ENCODE measurements at places on chromosomes 2 and 18. TPM values are rescaled to one million over a fixed set of nuclear protein-coding genes. Genes with fewer than 3 reads are reported as not detected.

GRCh38 chr2:241741016-241741415, 6.6 kb downstream of the D2HGDH start:
- peak; percentile 61 for DNase-seq
- peaks cover 32% of the 10 kb centered on the region for H3K4me1 ChIP-seq
- H3K27me3 ChIP-seq, result peaks cover 6% of the 10 kb centered on the region
- no peak overlapping the region for H3K27ac ChIP-seq
- no peak overlapping the region for H3K4me3 ChIP-seq

DNA sequence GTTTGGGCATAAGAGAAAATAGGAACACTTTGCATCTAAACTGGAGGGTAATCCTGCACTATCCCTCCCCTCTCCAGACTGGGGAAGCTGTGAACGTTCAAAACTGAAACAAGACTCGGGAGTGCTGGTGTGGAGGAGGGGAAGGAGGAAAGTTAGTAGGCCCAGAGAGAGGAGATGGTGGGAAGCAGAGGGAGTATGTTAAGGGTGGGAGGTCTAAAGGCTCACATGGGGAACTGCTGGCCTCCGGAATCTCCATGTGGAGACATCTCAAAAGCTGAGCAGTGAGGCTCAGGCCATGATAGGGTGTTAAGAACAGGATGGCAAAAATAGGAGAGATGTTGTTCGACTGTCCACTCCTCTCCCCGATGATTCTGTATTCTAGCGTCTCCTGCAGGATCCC, 47.9 kb downstream of the ADD2 start:
- H3K36me3 ChIP-seq, result no peaks in the 10 kb centered on the region
- H3K27me3 ChIP-seq, result no peaks in the 10 kb centered on the region
- no peak overlapping the region for H3K27ac ChIP-seq

Gene C2orf81
- total RNA-seq, result 1.7 TPM

Gene HOXD8
- not detected for total RNA-seq

- no peak for DNase-seq
- no peak overlapping the region for H3K27ac ChIP-seq
- H3K4me3 ChIP-seq, result no peak overlapping the region
- no peaks in the 10 kb centered on the region for H3K27me3 ChIP-seq
These were observed 275.5 kb downstream of the SS18 start for GRCh38 chr18:25814841-25815458.

Gene MOGAT1
- total RNA-seq, result not detected

DNA sequence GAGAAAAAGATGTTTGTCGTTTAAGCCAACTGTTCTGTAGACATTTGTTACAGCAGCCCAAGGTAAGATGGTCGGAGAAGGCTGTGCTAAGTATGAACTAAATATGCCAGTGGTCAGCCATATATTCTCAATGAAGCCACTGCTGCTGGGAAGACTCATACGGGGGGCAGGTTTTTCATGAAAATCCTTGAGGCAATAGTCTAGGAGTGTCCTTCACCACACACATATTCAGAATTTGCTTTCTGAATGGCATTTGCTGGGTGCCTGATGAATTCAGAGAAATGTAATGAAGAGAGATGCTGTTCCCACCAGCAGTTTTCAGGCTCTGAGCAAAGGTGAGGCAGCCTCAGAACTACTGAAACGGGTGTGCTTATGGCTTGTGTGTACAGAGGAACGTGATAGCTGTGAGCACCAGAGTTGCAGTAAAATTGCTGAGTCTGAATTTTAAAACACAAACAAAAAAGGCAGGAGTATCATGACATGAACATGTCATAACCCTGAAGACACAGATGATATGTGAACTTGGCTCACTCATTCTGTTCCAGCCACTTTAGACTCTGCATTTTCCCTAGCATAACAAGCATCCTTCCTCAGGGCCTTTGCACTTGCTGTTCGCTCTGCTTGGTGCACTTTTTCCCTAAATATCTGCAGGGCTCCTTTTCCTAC, 21.3 kb upstream of the TCF4 start:
- H3K4me3 ChIP-seq, result no peak overlapping the region
- H3K36me3 ChIP-seq, result no peaks in the 10 kb centered on the region
- H3K4me1 ChIP-seq, result no peaks in the 10 kb centered on the region
- no peak overlapping the region for H3K27ac ChIP-seq
- DNase-seq, result no peak

Gene TRAF3IP1
- total RNA-seq, result 11.3 TPM

Gene FBXO41
- 11.5 TPM for total RNA-seq

DNA sequence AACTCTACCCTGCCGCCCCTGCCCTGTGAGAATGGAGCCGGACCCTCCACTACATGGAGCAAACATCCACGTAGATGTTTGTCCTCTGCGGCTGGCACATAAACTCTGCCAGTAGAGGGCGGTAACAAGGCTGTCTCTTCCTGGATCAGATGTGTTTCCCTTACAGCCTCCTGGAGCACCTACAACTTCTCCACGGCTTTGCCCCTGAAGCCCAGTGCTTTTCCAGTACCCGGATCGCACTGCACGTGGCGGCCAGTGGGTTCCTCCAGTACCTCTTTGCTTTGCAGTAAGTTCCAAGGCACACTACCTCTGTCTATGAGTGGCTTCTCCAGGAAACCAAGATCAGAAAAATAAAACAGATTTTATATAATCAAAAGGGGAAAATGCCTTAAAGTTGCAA, 651.3 kb downstream of the DCDC2C start:
- H3K36me3 ChIP-seq, result no peaks in the 10 kb centered on the region
- DNase-seq, result no peak
- no peak overlapping the region for H3K27ac ChIP-seq
- H3K27me3 ChIP-seq, result no peaks in the 10 kb centered on the region
- no peak overlapping the region for H3K4me3 ChIP-seq
- H3K4me1 ChIP-seq, result no peaks in the 10 kb centered on the region

DNA sequence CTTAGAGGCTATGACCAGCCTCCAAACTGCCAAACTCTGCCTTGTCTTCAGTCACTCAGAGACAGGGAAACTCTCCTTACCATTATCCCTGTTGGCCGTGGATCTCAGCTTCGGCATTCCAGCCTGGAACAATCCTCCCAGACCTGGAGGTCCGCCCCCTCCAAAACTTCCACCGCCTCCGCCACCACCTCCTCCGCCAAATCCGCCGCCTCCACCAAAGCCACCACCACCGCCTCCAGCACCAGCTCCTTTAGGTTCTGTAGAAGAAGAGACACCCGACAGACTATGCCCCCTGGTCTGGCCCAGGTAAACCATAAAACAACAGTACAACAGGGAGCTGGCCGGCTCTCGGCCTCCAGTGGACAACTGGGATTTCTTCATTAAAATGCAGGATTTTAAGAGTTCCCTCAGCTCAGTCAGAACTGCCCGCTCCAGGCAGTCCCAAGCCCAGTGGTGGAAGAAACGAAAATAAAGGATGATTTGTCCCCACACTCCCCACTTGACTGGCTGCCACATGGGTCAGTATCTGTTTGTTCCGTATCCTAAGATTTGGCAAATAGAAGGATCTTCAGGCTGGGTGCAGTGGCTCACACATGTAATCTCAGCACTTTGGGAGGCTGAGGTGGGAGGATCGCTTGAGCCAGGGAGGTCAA, 22.4 kb downstream of the WIPF1 start:
- DNase-seq, result no peak
- H3K36me3 ChIP-seq, result peaks cover 99% of the 10 kb centered on the region
- H3K27me3 ChIP-seq, result no peaks in the 10 kb centered on the region
- no peak overlapping the region for H3K4me3 ChIP-seq
- no peak overlapping the region for H3K27ac ChIP-seq

GRCh38 chr2:58227171-58227917, 13.8 kb downstream of the FANCL start:
- no peaks in the 10 kb centered on the region for H3K36me3 ChIP-seq
- H3K4me3 ChIP-seq, result no peak overlapping the region
- no peak for DNase-seq

Gene HOXD12
- total RNA-seq, result not detected

- H3K4me3 ChIP-seq, result no peak overlapping the region
- no peak for DNase-seq
- H3K27me3 ChIP-seq, result no peaks in the 10 kb centered on the region
These were observed 70.3 kb downstream of the CHST9 start for GRCh38 chr18:27114842-27115241.

- H3K4me1 ChIP-seq, result no peaks in the 10 kb centered on the region
- DNase-seq, result no peak
- no peaks in the 10 kb centered on the region for H3K27me3 ChIP-seq
- H3K4me3 ChIP-seq, result no peak overlapping the region
- no peak overlapping the region for H3K27ac ChIP-seq
These were observed 12.4 kb downstream of the GALNT5 start for GRCh38 chr2:157269922-157270321.

- no peaks in the 10 kb centered on the region for H3K27me3 ChIP-seq
- H3K4me1 ChIP-seq, result no peaks in the 10 kb centered on the region
- DNase-seq, result no peak
- H3K36me3 ChIP-seq, result no peaks in the 10 kb centered on the region
These were observed 255.9 kb upstream of the SPRED2 start for GRCh38 chr2:65688141-65688886.

DNA sequence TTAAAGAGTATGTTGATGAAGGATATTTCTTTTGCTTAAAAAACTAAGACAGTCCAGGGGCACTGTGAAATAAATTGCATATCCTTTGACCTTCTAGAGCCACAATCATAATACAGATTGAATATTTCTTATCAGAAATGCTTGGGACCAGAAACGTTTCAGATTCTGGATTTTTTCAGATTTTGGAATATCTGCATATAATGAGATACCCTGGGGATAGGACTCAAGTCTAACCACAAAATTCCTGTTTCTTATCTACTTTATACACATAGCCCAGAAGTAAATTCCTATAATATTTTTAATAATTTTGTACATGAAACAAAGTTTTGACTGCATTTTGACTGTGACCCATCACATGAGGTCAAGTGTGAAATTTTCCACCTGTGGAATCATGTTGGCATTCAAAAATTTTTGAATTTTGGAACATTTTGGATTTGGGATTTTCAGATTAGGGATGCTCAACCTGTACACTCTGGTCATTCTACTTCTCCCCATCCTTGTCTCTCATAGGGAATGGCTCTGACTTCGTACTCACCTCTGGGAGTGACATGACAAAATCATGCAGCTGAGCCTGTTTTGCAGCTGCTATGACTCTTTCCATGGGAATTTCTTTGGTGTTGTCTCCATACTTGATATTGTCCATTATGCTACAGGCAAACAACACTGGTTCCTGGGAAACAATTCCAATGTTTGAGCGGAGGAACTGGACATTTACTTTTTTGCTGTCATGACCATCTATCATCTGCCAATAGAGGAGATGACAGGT, 25.7 kb downstream of the G6PC2 start:
- H3K27ac ChIP-seq, result no peak overlapping the region
- H3K4me1 ChIP-seq, result no peaks in the 10 kb centered on the region
- H3K4me3 ChIP-seq, result no peak overlapping the region
- H3K36me3 ChIP-seq, result no peaks in the 10 kb centered on the region
- peaks cover 3% of the 10 kb centered on the region for H3K27me3 ChIP-seq
- DNase-seq, result no peak

Gene NXPH2
- not detected for total RNA-seq

DNA sequence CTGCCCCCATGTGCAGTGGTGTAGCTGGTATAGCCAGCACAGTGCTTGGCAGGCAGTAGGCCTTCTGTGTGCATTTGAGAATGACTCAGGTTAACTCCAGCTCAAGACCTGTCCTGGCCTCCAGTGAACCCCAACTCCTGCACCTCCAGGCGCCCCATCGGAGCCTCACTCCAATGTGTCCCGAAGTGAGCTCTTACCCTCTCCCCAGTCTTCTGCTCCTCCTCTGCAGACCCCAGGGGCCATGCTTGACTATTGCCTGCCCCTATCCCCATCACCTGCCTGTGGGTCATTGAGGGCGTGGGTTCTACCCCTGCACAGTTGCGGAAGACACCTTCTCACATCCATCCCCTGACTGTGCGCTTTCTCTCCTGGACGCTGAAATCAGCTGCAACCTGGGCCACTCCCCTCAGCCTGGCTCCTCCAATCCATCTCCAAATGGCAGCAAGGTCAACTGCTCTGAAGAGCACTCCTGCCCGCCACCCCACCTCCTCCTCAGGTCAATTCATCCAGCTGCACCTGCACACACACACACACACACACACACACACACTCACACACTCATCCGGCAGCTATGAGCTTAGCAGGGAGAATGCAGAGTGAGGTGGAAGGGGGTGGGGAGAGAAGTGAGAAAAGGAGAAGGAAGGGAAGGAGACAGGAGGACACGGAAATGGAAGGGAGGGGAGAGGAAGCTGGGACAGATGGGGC, 130.3 kb upstream of the GLI2 start:
- H3K27me3 ChIP-seq, result no peaks in the 10 kb centered on the region
- H3K4me3 ChIP-seq, result no peak overlapping the region
- no peaks in the 10 kb centered on the region for H3K4me1 ChIP-seq
- H3K36me3 ChIP-seq, result no peaks in the 10 kb centered on the region
- no peak for DNase-seq
- H3K27ac ChIP-seq, result no peak overlapping the region

DNA sequence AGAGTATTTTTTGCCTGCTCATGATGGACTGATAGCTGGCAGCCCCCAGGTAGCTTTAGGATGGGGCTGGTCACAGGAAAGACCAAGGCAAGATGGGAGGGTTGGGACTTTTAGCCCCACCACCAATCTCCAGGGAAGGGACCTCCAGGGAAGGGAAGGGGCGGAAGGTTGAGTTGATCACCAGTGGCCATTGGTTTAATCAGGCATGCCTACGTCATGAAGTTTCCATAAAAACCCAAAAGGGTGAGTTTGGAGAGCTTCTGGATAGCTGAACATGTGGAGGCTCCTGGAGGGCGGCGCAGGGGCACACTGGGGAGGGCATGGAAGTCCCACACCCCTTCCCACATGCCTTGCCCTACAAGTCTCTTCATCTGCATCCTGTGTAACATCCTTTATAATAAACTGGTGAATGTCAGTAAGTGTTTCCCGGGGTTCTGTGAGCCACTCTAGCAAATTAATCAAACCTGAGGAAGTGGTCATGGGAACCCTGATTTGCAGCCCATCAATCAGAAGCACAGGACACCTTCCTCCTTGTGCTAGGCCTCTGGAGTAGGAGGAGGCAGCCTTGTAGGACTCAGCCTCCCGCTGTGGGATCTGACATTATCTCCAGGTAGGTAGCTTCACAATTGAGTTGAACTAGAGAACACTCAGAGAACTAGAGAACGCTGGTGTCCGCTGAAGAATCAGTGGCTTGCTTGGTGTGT, 30.3 kb downstream of the RAB31 start:
- no peak overlapping the region for H3K27ac ChIP-seq
- no peaks in the 10 kb centered on the region for H3K36me3 ChIP-seq
- DNase-seq, result no peak
- no peak overlapping the region for H3K4me3 ChIP-seq

- no peak overlapping the region for H3K27ac ChIP-seq
- no peak for DNase-seq
- peaks cover 15% of the 10 kb centered on the region for H3K4me1 ChIP-seq
- H3K4me3 ChIP-seq, result no peak overlapping the region
- H3K36me3 ChIP-seq, result no peaks in the 10 kb centered on the region
These were observed 41.7 kb upstream of the NABP1 start for GRCh38 chr2:191636235-191636543.

DNA sequence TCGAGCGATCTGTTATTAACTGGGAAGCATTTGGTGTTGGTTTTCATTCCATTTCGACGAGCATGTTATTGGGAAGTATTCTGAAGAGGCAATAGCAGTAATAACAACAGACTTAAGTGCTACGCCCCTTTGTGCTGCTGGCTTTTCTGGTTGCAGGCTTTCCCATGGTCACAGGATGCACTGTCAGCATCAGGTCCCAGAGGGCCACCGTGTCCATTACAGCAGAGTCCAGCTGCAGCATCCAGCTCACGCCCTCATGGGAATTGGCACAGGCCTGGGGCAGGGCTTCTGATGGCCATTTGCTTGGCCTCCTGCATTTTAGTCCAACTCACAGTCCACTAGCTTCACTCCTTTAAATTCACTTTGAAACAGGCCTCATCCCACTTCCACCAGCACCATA, 44.4 kb downstream of the BCL2L11 start:
- peaks cover 6% of the 10 kb centered on the region for H3K4me1 ChIP-seq
- no peak overlapping the region for H3K27ac ChIP-seq
- no peaks in the 10 kb centered on the region for H3K27me3 ChIP-seq
- H3K4me3 ChIP-seq, result no peak overlapping the region

Measured in natural killer cell (primary cell).